Right renal pelvis (tissue), 4 donors: ENCODE measurements at places on chromosomes 5 and 9. TPM values are rescaled to one million over a fixed set of nuclear protein-coding genes. Genes with fewer than 3 reads are reported as not detected.
A peak's percentile ranks its signal among the peaks of the same experiment; 100 is the strongest.

GRCh38 chr9:89455356-89455824 lies 42.5 kb downstream of the SEMA4D start:
- DNase-seq = no peak

GRCh38 chr5:120122703-120123102 lies 341.4 kb upstream of the PRR16 start:
- no peak for DNase-seq

- DNase-seq = no peak
Observed at GRCh38 chr9:95528908-95529502, 12.2 kb upstream of the PTCH1 start.

Gene DIPK1B
- polyA plus RNA-seq = 31.0 TPM

- DNase-seq = no peak
Observed at GRCh38 chr5:53631251-53631650, 70.8 kb downstream of the NDUFS4 start.

Gene GABBR2
- polyA plus RNA-seq = 5.0 TPM

- no peak for DNase-seq
Observed at GRCh38 chr5:111937094-111937493, 180.1 kb upstream of the NREP start.

Gene ACSL6
- polyA plus RNA-seq = 1.8 TPM

GRCh38 chr9:1154739-1155138 lies 104.6 kb downstream of the DMRT2 start:
- DNase-seq = no peak

DNA sequence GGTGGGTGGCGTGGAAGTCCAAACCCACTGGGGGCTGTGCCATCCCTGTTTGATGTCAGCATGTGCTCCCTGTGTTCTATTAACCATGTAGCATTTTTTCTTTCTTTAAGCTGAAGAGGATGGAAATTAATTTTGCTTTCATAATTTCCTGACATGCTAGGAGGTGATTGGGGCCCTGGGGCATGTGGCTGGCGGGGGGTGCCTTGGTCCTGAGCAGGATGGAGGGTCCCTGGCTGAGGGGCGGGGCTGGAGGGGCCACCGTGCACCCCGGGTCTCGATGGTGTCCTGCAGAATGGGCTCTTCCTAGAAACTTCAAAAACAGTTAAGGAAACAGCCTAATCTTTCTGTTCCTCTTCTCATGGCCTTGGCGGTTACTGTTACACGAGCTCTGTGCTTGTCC lies 69.3 kb upstream of the IRX4 start:
- DNase-seq = no peak

Gene GFPT2
- polyA plus RNA-seq = 4.5 TPM

GRCh38 chr5:176636426-176636825 lies 6.0 kb downstream of the EIF4E1B start:
- no peak for DNase-seq

- peak; percentile 74 for DNase-seq
Observed at GRCh38 chr9:81613002-81613812, 76.1 kb downstream of the TLE1 start.

GRCh38 chr5:19179571-19179970 lies 808.4 kb downstream of the CDH18 start:
- DNase-seq = no peak

Gene MEIKIN
- polyA plus RNA-seq = not detected

DNA sequence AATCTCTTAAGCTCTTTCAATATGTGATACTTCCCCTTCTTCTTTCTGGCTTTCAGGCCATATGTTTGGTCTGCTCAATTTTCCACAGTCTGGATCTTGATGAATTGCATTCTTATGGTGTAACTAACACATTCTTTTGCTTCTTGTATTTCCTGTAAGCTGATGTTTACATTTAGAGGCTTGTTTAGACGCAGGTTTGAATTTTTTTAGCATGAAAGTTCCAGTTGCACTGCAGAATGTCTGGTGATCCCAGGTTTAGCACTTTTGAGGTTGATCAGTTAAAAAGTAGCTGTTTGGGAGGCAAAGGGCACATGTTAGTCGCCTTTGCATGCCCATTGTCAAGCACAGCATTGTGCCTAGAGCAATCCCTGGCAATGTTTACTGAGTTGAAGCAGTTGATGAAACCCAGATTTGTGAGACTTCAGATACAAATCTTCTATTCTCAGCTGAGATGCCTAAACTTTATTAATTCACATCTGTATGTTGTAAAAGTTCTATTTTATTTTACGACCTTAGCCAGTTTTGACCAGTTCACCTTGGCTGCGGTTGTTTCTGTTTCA lies 59.6 kb upstream of the SPATA31C2 start:
- DNase-seq = no peak

- no peak for DNase-seq
Observed at GRCh38 chr5:114062932-114063867, 298.7 kb upstream of the KCNN2 start.

DNA sequence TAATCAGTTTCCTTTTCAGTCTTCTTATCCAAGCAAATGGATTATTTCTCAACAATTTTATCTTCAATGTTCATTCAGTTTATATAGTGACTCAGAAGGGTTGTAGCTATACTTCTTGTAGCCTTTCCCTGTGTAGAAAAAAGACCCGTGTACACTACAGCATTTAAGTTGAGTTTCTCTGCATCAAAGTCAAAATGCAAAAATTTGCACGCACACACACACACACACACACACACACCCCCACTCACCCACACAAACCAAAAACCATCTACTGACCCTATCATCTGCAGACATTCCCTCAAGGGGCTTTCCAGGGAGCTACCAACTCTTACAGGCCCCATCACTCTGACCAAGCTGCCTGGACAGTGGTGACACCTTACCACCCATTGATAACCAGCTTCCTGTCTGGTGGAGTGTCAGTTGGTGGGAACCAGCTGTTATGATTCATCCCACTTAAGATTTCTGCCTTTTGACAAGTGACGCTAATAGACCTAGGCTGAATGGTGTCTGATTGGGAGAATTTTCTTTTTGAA lies 12.2 kb upstream of the ELL2 start:
- DNase-seq = no peak

DNA sequence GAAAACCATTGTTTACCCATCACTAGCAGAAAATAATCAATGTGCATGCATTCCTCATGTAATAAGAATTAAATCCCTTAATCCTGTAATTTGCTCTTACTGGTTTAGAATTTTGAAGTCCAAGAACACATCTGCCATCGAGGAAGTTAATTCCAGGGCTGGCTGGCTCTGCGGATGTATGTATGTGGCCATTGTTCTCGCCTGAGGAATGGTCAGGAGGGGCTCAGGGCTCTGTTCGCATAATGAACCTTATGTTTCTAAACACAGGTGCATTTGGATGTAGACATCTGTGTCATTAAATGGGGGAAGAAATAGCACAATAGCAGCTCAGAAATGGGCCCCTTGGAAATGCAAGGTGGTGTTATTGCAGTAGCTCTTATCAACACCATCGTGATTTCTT lies 148.6 kb upstream of the GAS1 start:
- DNase-seq = no peak

GRCh38 chr5:172178301-172178987 lies 9.6 kb downstream of the STK10 start:
- no peak for DNase-seq

GRCh38 chr9:71767776-71768321 lies 464 bp downstream of the CEMIP2 start:
- DNase-seq = no peak

DNA sequence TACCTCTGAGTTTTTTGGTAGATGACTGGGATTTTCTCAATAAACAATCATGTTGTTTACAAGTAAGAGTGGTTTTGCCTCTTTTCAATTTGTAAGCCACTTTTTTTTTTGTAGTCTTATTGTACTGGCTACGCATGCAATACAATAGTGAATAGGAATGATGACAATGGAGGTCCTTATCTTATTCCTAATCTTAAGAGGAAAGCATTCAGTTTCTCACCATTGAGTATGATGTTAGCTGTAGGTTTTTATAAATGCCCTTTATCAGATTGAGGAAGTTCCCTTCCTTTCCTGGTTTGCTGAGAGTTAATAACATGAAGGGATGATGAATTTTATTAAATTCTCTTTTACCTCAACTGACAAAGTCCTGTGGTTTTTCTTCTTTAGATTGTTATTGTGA lies 155.2 kb downstream of the ADAMTSL1 start:
- no peak for DNase-seq

- DNase-seq = no peak
Observed at GRCh38 chr5:53008751-53009150, 19.6 kb downstream of the ITGA2 start.

- no peak for DNase-seq
Observed at GRCh38 chr5:50595199-50595598, 71.2 kb upstream of the PARP8 start.

GRCh38 chr9:127005770-127006314 lies 91.3 kb downstream of the RALGPS1 start:
- no peak for DNase-seq

Gene ORM2
- not detected for polyA plus RNA-seq

- no peak for DNase-seq
Observed at GRCh38 chr5:122412966-122413365, 100.9 kb downstream of the SNCAIP start.

DNA sequence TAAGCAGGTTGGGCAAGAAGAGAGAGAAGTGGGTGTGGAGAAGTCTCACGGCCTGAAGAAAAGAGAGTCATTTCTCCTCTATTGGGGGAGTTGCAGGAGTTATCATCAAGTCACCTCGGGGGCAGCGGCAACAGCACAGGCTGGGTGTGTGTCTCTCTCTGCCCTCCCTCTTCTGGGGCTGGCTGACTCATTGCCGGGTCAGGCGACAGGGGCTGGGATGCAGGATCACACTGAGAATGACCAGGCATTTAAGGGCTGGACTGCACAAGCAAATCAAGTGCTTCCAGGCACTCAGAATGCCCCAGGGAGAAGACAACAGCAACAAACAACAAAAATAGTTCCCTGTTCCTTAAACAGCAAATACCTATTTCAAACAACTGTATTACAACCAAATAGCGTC lies 6.3 kb upstream of the EQTN start:
- no peak for DNase-seq

Gene FAM153A
- polyA plus RNA-seq = 0.32 TPM

Gene EFNA5
- polyA plus RNA-seq = 26.1 TPM

GRCh38 chr5:120644516-120644915 lies 180.4 kb downstream of the PRR16 start:
- DNase-seq = no peak

Gene PSD2
- polyA plus RNA-seq = 1.6 TPM

DNA sequence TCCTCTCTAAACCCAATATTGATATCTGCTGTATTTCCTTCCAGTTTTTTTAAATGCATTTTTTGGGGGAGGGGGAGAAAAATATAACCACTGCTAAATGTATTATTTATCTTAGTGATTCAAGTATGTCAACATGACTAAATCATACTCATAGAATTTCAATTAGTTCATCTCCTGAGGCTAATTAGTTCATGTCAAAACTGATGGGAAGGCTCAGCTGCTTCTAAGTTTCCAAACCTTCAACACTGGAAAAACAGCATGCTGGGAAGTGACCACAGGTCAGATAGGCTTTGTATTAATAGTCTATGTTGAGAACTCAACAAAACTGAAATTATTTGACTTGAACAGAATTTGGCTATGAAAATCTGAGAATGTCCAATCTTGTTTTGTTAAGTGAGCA lies 118.7 kb downstream of the TTLL11 start:
- DNase-seq = no peak

DNA sequence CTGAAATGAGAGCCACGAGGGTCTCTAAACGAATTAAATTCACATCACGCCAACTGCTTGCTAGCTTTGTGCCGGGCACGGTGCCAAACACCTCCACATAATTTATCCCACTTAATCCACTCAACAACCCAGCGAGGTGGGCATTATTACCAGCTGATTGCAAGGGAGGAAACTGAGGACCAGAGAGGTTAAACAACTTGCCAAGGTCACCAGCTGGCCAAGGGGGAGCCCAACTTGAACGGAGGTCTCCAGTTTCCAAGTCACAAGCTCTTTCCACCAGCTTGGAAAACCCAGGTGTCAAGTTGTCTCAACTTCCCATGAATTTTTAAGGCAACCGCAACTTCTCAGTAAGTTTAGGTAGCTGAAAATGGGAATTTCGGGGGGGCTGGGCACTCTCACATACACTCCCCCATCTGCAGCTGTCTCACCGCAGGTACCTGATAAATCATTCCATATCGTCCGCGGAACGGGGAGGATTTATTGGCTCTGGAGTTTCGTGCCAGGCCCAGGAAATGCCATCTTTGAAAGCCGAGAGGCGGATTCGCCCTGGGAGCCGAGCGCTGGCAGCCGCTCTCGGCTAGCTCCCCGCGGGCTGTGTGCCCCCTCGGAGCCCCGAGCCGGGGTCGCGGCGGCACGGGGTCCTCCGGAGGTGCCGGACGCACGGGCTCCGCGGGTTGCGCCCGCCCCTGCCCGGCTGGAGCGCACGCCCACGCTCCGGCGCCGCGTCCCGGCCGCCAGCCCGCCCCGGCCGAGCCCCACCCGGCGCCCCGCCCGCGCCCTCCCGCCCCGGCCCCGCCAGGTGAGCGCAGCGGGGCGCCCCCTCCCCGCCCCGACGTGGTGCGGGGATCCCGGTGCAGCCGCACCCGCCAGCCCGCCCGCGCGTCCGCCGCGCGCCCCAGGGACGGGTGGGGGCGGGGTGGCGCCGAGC lies 617 bp downstream of the PTPN3 start:
- DNase-seq = no peak

- DNase-seq = no peak
Observed at GRCh38 chr9:124800306-124801259, 23.6 kb downstream of the OLFML2A start.

DNA sequence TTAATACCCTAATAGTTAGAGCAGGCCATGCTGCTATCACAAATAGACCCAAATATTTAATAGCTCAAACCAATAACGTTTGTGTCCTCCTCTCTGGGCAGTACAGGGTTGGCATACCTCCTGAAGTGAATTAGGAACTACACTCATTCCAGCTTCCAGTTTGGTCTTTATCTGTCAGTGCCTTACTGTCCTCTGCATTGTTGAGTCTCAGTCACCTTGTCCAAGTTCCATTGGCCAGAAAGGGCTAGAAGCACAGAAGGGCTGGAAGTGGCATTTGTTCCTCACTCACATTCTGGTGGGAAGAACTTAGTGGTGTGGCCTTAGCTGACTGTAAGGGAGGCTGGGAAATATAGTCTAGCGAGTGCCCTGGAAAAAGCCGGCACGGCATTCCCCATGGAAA lies 11.2 kb downstream of the FXN start:
- no peak for DNase-seq

DNA sequence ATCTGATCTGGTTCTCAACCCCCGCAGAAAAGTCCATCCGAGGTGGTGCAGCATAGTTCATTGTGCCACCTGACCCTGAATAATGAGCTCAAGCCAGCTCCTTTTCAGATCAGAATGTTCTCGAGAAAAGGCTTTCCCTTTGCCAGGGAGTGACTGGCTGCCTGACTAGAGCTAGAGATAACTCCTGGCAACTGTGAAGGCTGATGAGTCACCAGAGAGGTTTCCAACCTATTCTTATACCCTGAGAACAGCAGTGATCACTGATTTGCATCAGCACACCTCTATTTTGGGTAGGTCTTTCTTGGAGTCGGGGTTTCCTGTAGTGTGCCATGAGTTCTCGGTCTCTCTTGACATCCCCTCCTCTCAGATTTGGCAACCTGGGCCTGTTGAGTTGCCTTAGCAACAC lies 127.9 kb downstream of the PIK3R1 start:
- no peak for DNase-seq

- no peak for DNase-seq
Observed at GRCh38 chr5:60809891-60810425, 34.1 kb downstream of the ELOVL7 start.
